NCI-H1048 (cell line): ENCODE measurements at places on chromosomes 4 and X.

GRCh38 chr4:82905205-82905604 lies 4.7 kb downstream of the THAP9 start:
- no peak for DNase-seq

GRCh38 chrX:19886883-19887531 lies 393 bp downstream of the SH3KBP1 start:
- no peak for DNase-seq

GRCh38 chrX:43615660-43616059 lies 40.4 kb upstream of the MAOA start:
- no peak for DNase-seq

DNA sequence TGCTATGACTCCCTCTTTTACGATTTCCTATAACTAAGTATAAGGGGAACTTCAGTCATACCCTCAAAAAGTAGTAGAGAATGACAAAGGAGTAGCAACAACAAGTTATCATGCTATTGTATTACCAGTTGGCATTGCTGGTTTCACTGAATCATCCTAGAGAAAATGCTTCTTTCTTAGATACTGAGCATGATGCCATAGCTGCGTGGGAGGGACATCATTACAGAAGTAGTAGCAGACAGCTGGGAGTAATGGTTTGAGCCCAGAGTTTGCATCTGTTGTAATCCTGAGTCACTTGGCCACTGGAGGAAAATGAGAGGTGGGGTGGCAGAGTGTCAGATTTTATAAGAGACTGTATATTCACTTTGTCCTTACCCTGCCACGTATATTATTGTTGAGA lies 38.6 kb downstream of the MTMR1 start:
- DNase-seq: no peak

DNA sequence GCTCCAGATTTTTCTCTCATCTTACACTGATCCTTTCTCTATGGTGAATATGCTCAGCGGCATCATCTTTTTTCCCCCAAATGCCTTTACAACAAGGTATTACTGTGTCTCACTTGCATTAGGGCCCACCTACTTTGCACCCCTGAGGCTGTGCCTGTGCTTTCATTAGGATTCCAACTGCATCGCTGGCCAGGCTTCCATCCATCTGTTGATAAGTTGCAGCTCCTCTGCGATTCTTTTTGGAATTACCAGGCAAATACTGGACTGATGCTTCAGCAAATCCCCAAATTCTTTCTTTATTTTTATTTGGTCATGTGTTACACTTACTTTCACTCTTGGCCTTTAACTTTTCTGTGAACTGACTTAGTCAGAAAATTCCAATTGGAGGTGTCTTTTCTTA lies 77.3 kb downstream of the AFF2 start:
- no peak for DNase-seq

GRCh38 chrX:48899078-48899410 lies 1.3 kb downstream of the PQBP1 start:
- DNase-seq: no peak

GRCh38 chr4:55568905-55569504 lies 22.3 kb upstream of the CLOCK start:
- no peak for DNase-seq

DNA sequence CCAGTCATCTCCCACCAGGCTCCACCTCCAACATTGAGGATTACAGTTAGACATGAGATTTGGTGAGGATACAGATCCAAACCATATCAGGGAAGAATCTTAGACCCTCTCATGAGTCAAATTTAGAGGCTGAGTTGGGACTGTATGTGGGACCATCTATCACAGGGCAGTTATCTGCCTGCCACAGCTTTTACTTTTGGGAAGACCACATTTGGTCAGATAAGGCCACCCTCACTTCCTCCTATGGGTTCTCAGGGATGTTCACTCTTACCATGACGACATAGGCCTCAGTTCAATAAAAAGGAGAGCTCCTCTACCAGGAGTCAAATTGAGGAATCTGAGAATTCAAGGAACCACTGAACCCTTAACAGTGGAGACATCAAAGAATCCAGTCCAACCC lies 2.1 kb downstream of the MAGEB2 start:
- no peak for DNase-seq

GRCh38 chr4:96407738-96408463 lies 568.0 kb downstream of the PDHA2 start:
- no peak for DNase-seq

DNA sequence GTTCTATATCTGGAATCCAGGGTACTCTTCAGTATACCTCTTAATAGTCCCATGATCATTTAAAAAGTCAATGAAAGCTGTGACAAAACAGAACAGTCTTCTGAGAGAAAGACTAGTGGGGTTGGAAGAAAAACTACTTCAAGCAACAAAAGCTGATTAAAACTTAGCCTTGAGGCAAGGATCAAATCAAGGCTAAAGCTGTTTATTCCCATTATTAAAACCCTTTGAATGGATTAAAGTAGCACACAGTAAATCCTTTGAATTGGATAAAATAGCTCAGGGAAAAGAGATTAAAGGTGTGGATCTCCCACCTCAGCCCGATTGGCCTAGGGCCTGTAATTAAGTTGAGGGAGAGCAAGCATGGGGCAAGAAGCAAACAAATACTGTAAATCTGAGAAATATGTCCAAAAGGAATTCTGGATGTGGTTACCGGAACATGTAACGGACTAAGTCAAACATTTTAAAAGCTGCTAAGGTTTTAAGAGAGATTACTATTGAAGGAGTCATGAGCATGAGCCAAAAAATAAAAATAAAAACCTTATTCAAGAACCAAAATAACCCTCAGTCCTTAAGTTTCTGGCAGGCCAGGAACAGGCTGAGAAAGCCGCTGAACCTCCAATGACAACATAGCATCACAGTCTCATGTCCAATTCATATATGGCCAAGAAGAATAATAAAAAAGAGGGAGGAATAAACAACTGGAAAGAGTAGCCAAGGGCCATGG lies 257.3 kb upstream of the NEIL3 start:
- no peak for DNase-seq

- DNase-seq: no peak
Observed at GRCh38 chrX:4091046-4091760, 377.8 kb upstream of the PRKX start.
